Tibial nerve (tissue), 4 donors: ENCODE measurements at places on chromosomes 16 and 17.

DNA sequence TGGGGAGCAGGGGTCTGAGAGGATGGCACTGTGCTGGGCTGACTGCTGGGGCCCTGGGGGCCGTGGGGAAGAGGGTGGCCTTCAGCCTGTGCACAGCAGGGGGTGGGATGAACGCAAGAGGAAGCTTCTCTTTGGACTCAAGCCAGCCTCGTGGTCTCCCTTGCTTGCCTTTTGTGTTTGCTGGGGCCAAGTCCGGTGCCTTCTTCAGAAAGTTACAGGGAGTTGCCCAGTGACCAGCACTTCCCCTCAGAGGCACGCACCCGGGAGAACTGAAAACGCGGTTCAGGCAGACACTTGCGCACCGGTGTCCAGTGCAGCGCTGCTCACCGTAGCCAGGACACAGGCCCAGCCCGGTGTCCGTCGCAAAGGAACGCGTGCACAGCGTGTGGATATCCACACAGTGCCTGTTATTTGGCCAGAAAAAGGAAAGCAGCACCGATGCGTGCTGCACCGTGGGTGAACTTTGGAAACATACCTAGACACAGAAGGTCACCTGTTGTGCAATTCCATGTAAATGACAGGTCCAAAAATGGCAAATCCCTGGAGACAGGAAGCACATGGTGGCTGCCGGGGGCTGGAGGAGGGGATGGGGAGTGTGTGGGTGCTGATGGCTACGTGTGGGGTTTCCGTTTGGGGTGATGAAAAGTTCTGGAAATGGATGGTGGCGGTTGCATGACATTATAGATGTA is 29.4 kb upstream of the NUDT16L1 start:
- DNase-seq = no peak

DNA sequence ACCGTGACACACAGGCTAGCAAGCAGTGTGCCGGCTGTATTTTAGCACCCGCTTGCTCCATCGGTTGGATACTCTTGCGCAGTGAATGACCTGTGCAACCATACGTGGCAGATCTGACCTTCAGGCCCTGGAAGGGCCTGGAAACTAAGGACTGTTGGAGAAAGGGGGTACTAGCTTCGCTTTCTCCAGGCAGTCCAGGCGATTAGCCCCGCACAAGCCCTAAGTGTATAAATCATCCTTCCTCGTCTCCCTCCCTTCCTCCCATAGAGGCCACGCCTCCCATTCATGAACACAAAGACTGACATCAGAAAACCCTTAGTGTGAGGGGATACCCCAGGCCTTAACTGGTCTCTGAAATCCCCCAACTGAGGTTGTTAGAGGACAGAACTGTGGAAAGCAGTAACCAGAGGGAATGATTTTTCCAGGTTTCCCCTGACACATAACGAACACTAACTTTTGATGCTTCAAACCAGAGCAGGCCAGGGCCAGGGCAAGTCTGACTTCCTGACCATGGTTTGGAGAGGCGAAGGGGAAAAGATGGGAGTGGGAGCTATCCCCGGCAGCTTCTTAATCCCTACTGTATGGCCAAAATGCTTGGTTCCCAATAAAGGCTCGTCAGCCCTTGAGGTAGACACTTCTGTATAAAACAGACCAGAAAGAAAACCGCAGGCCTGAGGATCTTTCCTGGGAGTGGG is 1.4 kb upstream of the DYNLL2 start:
- no peak for DNase-seq

GRCh38 chr17:65684631-65685030 is 123.2 kb upstream of the AXIN2 start:
- DNase-seq = no peak

- DNase-seq = no peak
Measured at GRCh38 chr17:14165616-14166015, 71.0 kb downstream of the CDRT15 start.

DNA sequence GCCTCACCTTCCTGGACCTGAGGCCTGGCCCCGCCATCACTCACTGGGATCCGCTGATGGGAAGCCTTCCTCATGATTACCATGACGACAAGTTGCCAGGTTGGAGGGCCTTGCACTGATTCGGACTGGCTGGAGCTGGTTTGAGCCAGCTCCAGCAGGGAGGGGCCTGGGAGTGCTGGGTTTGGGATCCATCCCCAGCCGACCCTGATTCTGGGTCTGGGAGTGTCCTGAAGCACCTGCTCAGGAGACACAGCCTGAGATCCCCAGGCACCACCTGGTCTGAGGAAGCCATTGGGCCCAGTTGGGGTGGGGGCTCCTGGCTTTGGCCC is 5.9 kb upstream of the BAIAP3 start:
- DNase-seq = no peak

DNA sequence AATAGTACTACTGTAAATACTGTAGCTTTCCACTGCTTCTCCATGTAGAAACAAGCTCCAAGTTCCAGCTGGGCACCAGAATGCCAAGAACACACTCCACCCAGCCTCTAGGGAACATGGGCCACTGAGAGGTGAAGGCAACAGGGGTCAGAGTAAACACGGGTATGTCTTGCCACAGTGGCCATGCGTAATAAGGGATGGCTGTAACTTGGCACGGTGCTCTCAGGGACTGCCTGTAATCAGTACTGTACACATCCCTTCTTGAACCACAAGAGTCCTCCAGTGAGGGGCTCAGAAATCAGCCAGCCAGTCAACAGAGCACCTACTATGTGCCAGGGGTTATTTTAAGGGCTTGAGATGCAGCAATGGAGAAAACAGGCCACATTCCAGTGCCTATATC is 10.8 kb downstream of the LRRC59 start:
- DNase-seq = no peak
